ENCODE measurements at places on chromosomes 16 and 17.

DNA sequence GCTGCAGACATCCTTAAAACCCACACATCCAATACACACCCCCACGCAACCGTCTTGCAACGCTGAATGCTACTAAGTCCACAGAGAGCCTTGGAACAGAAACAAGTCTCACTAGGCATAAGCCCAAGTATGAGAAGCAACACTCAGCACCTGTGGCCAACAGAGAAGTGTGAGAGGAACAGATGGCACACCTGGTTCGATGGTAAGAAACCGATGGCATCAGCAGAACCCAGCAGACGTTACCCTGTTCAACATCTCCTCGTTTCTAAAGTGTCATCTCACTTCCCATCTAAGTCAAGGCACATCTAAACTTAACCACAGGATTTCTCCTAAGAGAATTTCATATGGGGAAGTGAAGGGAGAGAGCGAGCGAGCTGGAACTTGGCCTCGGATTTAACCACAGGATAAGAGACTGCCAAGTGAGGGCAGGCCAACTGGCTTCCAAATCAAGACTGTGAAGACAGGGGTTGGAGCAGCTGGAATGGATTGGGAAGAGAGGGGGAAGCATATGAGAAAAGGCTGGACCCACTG, 41.0 kb downstream of the NXPH3 start:
- no peak for DNase-seq

DNA sequence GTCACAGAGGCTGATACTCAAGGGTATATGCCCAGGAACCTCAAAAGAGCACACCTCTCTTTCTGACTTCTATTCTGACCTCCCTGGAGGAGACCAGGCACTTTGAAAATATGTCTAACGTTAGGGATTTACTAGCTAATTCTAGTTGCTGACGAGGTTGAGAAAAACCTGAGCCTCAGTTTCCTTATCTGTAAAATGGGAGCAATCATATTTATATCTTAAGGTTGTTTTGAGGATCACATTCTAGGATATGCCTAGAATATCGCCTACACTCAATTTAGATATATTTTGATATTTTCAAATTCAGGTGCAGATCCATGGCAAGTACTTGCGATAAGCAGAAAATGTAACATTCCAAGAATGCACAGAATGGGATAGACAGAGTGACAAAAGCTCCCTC, 425.8 kb downstream of the GRIN2A start:
- DNase-seq = no peak

DNA sequence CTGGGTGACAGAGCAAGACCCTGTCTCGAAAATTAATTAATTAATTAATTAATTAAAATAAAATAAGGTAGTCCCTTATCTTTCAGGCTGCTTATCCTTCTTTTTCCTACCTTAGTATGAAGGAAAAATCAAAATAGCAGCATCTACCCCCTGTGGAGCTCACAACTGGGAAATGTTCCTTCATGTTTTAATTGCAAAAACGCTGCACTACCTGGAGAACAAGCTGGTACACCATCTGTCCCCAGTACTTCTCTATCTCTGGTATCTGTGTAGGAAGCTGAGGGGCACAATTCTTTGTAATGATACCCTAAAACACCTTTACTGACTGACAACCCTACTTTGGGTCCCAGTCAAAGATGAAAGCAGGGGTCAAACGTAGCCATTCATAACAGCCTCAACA, 55.1 kb upstream of the MNT start:
- no peak for DNase-seq

- peak; percentile 83 for DNase-seq
These were observed 1.3 kb downstream of the HGS start for GRCh38 chr17:81685108-81685507.

DNA sequence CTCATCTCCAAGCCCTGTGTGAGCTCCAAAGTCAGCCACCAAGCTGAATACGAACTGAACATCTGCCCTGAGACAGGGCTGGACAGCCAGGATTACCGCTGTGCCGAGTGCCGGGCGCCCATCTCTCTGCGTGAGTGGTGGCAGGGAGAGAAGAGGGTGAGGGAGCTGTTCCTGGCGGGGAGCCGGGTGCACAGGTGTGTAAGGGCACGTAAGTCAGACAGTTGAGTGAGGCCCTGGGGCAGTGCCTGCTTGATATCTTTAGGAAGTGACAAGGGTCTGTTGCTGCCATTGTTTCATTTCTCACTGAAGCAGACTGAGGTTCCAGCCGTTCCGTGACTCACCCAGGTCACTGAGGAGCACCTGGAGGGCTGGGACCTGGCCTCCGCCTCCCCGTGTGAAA, 12.4 kb downstream of the DEF8 start:
- no peak for DNase-seq

GRCh38 chr17:50787106-50787505, 19.8 kb upstream of the ANKRD40CL start:
- DNase-seq = no peak

- peak; percentile 88 for DNase-seq
These were observed 32.8 kb downstream of the DNAH2 start for GRCh38 chr17:7750321-7750821.

GRCh38 chr16:1791256-1791942, 2.1 kb downstream of the IGFALS start:
- DNase-seq = no peak

DNA sequence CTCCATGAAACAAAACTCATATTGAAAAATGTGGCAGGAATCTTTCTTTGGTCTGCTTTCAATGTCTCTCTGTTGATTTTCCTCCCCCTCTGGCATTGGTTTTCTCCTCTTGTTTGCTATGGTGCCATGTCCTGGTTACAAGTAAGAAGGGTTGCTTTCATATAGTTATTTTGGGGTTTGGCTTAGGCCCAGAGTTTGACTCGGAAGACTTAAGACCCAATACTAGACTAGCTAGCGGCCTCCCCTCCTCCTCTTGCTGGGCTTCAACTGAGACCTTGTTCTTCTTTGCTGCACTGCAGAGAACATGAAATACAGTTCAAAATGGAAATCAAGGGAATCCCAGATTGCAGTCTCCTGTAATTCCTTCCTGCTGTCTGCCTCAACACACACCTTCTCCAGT, 30.0 kb upstream of the CLEC18A start:
- DNase-seq = no peak

DNA sequence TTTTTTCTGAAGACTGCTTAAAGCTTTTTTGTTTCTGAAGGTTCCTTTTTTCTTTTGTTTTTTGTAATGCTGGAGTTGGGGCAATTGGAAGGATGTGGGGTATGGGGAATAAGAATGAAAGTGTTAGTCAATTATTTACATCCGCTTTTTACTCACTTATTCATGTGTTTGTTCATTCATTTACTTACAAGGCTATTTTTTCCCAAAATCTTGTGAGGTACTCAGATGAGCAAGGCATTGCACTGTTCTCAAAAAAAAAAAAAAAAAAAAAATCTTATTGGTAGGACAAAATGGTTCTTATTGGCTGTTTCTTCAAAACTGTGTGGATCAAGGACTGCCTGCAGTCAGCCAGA, 55.7 kb downstream of the PLD6 start:
- DNase-seq = no peak

DNA sequence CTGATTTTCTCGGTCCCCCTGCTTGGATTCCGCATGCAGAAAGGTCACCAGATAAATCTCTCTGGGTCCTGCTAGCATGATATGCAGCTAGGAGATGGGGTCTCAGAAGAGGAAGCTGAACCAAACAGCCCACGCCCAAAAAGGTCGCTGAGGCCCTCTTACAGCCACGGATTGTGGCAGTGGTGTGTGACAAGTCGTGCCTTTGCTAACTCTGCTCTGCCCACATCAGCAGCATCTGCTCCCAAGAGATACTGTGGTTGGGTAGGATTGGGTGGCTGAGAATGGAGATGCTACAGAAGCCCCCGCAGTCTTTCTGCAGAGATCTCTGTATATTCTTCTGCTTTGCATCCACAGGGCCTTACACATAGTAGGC, 15.2 kb upstream of the SKAP1 start:
- DNase-seq = no peak

GRCh38 chr17:66240630-66241029, 11.4 kb upstream of the APOH start:
- DNase-seq = peak; percentile 63

DNA sequence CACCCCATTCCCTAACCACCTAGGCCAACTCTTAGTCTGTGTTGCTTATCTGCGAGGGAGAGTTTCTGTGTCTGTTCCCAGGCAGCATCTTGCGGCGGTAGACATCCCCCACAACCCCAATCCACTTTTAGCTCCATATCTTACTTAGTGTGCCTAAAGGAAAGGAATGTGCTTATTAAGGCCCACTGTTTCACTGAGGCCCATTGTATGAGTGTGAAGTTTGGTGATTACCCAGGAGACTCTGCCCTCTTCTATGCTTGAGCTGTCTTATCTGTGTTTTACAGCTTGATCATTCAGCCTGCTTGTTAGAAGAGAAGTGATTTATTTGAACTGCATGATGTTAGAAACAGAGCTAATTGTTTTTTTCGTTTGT, 10.3 kb upstream of the MLYCD start:
- DNase-seq = no peak

DNA sequence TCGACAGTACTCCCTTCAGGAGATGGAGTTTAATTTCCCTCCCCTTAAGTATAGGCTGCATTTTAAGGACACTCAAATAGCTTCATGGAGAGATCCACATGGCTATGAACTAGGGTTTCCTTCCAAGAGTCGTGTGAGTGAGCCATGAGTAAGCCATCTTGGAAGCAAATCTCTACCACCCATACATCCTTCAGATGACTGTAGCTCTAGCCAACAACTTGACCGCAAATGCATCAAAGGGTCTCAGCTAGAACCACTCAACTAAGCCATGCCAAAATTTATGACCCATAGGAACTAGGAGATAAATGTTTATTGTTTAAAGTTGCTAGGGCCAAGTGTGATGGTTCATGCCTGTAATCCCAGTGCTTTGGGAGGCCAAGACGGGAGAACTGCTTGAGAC, 43.4 kb downstream of the METTL16 start:
- DNase-seq = no peak

GRCh38 chr16:68907297-68907696, 64.0 kb downstream of the TANGO6 start:
- no peak for DNase-seq

DNA sequence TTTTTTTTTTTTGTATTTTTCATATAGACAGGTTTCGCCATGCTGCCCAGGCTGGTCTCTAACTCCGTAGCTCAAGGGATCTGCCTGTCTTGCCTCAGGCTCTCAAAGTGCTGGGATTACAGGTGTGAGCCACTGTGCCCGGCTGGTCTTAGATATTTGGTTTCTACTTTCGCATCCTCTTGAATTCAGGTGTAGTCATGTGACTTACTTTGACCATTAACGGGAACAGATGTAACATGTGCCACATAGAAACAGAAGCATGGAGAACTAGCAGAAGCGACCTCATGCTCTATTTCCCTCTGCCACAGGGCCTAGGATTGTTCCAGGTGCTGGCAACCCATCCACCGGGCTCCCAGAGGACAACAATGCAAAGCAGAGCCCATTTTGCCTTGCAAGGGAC, 166.6 kb downstream of the CYLD start:
- no peak for DNase-seq

DNA sequence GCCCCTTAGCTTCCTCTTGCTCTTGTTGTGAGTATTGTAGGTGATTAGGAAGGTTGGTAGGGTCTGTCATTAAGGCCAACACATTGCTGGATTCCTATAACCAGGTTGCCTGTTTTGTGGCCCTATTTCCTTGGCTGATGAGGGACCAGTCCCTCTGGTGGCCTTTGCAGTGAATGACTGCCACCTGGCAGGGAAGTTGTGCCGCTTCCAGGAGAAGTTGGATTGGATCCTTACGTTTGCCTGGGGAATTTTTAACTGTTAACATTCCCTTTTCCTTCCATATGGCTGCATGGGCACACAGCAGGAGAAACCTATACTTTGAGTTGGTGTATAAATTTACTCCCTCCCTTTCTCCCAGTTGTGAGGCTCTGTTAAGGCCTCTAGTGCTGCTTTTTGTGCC, 32.4 kb downstream of the LCMT1 start:
- no peak for DNase-seq

DNA sequence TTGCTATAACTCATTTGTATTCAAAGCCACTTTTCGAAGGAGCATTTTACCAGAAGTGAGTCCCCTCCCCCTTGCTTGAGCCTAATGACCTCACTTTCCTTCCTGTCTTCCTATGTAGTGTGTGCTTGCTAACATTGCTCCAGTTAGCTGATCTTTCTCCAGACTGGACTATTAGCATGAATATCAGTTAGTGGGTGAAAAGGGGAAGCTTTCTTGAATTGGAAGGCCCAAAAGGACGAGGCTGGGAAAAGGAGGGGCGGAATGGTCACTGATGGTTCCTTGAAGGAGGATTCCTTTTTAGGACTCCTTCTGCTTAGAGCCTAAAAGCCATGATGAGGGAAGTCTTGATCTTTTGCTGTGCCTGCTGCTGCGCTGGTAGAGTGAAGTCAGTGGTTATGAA, 11.9 kb downstream of the MAP3K3 start:
- DNase-seq = no peak

DNA sequence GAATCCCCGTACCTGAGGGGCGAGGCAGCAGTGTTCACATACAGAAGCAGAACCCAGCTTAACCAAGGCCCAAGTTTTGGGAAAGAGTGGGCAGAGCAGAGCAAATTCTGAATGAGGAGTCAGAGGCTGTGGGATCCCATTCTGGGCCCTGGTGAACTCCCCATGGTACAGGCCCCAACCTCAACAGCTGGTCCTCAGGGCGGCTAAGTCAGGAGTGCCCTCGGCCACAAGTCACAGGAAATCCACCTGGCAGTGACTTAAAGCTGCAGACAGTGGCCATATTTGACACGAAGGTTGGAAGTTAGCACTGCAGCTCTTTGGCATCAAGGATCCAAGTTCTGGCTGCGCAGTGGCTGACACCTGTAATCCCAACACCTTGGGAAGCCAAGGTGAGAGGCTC, 237.1 kb downstream of the PARN start:
- no peak for DNase-seq

GRCh38 chr17:78314683-78315354, 45.1 kb downstream of the SOCS3 start:
- no peak for DNase-seq

DNA sequence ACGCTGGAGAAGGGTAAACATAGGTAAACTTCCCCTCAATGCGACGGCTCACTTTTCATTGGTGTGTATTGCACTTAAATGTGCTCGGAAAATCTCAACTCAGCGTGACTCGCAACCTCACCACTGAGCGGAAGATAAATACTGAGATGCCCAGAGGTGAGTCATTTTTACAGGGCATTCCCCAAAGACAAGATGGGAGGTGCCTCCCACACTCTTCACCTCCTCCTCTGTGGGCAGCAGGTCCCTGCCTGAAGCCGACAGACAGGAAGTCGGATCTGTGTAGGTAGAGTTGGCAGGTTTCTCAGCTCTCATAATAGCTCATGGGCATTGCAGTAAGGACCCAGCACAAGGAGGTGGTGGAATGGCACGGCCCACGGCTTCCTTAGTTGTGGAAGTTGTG, 274.6 kb upstream of the HSBP1 start:
- peak; percentile 83 for DNase-seq
